ENCODE measurements at places on chromosomes 11 and 22. TPM values are rescaled to one million over a fixed set of nuclear protein-coding genes. Genes with fewer than 3 reads are reported as not detected.

Gene SCGB1D2
- total RNA-seq: not detected

Gene ADORA2A
- total RNA-seq: 6.0 TPM

Gene APOA1
- total RNA-seq: 1.2 TPM

Gene ACRV1
- not detected for total RNA-seq

Gene OR51E1
- 0.34 TPM for total RNA-seq

Gene SAA4
- 0.94 TPM for total RNA-seq

Gene TMPRSS13
- total RNA-seq: 0.15 TPM

Gene OR51B5
- not detected for total RNA-seq

Gene TMEM121B
- 0.80 TPM for total RNA-seq

Gene MS4A7
- 37.1 TPM for total RNA-seq

Gene CRYBB2
- not detected for total RNA-seq

Gene MYOD1
- total RNA-seq: not detected

Gene FAM111B
- total RNA-seq: 0.92 TPM

Gene COPB1
- 64.2 TPM for total RNA-seq

Gene MUC2
- 0.26 TPM for total RNA-seq

Gene PATZ1
- total RNA-seq: 12.3 TPM

Gene PARVG
- 9.5 TPM for total RNA-seq

Gene CRYBA4
- not detected for total RNA-seq

Gene PPM1F
- 33.1 TPM for total RNA-seq

Gene APOL4
- 11.4 TPM for total RNA-seq

Gene FBLN1
- total RNA-seq: 251 TPM

Gene TTC12
- 4.2 TPM for total RNA-seq

Gene CARD18
- not detected for total RNA-seq

Gene FGF3
- total RNA-seq: not detected

Gene TMPRSS5
- total RNA-seq: 2.1 TPM

Gene PARVA
- total RNA-seq: 66.5 TPM

Gene APOA4
- total RNA-seq: not detected

Gene ESAM
- total RNA-seq: 41.6 TPM

Gene RAG2
- total RNA-seq: not detected

Gene MRGPRX4
- total RNA-seq: not detected

Gene XPNPEP3
- 18.5 TPM for total RNA-seq

Gene INPP5J
- total RNA-seq: 26.4 TPM

Gene MIOX
- total RNA-seq: not detected

Gene TESMIN
- total RNA-seq: 0.29 TPM

Gene SLCO2B1
- 55.8 TPM for total RNA-seq

Gene FOLR3
- 2.2 TPM for total RNA-seq

Gene RASGRP2
- 25.3 TPM for total RNA-seq

Gene DDX17
- total RNA-seq: 209 TPM

Gene CDHR5
- total RNA-seq: not detected

Gene VPREB1
- not detected for total RNA-seq

Gene NAP1L4
- total RNA-seq: 144 TPM

Gene SCGB2A2
- not detected for total RNA-seq

Gene PIK3IP1
- total RNA-seq: 15.6 TPM

Gene CREB3L1
- total RNA-seq: 28.0 TPM

Gene NAALADL1
- total RNA-seq: 6.6 TPM

Gene CHADL
- total RNA-seq: 7.7 TPM

Gene ADAMTS15
- total RNA-seq: 29.8 TPM

Gene ANO1
- total RNA-seq: 14.2 TPM

Gene GDPD4
- not detected for total RNA-seq

Gene GAB4
- total RNA-seq: not detected

Gene TRABD
- 26.1 TPM for total RNA-seq

Gene MRGPRE
- total RNA-seq: not detected

All from left cardiac atrium (tissue), 4 donors.